ENCODE measurements at places on chromosomes 4 and X.

DNA sequence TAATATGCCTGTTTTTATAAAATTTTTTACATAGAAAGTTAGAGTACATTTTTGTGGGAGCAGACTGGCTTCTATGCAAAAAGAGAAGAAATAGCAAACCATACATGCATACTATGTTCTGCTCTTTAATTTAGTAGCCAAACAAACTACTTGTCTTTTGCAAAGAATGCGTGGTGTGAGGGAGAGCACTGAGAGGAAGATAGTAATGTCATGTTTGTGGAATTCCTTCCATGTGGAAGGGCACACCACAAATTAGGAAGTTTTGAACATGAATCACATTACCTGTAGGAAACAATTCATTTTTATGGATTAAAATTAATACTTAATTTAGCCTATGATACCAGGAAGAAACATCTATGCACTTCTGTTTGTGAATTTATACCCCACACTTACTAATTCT is 1529.1 kb upstream of the ADGRL3 start:
- DNase-seq, result no peak

DNA sequence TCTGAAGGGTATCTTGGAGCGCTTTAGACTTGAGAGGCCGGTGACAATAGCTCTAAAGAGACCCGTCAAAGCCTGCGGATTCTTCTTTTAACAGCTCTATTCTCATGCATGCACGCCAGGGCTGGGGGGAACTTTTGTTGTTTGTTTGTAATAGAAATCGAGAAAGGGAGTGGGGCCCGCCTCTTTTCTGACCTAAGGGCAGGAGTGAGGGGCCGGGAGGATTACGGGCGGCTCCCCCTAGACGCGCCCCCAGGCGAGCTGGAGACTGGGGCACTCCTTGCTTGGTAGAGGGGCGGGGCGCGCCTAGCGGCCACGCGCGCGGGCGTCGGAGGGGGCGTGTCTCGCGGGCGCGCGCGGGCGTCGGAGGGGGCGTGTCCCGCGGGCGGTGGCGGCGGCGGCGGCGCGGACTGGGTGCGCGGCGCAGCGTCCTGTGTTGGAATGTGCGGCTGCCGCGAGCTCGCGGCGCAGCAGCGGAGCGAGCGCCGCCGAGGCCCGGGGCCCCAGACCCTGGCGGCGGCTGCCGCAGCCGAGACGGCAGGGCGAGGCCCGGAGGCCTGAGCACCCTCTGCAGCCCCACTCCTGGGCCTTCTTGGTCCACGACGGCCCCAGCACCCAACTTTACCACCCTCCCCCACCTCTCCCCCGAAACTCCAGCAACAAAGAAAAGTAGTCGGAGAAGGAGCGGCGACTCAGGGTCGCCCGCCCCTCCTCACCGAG is at the start of gene REST:
REST (plus strand) TSS at position 412 of the 717 bp plus-strand sequence. CDS start 2,739 bp downstream, outside the sequence.
- DNase-seq, result peak; percentile 86

- DNase-seq, result no peak
Observed at GRCh38 chrX:53128097-53128749, 34.3 kb downstream of the KANTR start.

- no peak for DNase-seq
Observed at GRCh38 chr4:2462992-2463762, 5.7 kb upstream of the RNF4 start.

- no peak for DNase-seq
Observed at GRCh38 chr4:67131224-67131623, 414.1 kb downstream of the CENPC start.

DNA sequence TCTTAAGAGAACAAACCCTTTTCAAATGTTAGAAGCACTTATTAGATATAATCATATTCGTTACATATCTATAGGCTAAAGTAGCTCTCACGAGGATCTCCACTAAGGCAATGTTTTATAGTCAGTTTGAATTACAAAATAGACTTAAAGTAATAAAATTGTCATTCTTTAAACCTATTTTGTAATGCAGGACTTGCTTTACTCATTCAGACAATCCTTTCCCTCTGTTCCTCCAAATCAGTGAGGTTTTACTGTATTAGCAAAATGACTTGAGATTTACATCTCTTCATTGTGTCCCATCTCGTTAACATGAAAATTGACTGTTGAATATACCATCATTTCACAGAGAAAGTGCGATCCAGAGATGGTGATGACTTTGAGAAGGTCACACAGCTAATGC is 264.4 kb downstream of the THOC2 start:
- no peak for DNase-seq

DNA sequence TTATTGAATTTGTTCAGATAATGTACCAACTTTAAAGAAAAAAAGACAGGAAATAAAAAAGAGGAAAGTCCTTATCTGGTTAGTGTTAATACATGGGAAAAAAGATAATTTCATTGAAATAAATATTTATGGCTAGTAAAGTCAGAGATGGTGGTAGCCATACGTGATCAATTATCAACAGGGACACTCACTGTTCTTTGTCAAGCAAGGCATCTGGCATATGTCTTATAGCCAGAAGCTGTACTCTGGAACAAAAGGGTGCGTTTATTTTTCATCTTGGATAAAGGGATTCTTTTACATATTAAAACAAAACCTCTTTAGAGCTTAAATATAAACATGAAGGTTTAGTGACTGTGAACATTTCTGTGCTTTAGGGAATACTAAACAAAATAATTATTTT is 26.7 kb downstream of the HDX start:
- no peak for DNase-seq

- no peak for DNase-seq
Observed at GRCh38 chrX:38437093-38437492, 84.7 kb downstream of the OTC start.

GRCh38 chrX:107851215-107851614 is 25.5 kb downstream of the MID2 start:
- DNase-seq, result no peak
